Effector CD4-positive, alpha-beta T cell (primary cell): ENCODE measurements at places on chromosomes 5 and 9.

DNA sequence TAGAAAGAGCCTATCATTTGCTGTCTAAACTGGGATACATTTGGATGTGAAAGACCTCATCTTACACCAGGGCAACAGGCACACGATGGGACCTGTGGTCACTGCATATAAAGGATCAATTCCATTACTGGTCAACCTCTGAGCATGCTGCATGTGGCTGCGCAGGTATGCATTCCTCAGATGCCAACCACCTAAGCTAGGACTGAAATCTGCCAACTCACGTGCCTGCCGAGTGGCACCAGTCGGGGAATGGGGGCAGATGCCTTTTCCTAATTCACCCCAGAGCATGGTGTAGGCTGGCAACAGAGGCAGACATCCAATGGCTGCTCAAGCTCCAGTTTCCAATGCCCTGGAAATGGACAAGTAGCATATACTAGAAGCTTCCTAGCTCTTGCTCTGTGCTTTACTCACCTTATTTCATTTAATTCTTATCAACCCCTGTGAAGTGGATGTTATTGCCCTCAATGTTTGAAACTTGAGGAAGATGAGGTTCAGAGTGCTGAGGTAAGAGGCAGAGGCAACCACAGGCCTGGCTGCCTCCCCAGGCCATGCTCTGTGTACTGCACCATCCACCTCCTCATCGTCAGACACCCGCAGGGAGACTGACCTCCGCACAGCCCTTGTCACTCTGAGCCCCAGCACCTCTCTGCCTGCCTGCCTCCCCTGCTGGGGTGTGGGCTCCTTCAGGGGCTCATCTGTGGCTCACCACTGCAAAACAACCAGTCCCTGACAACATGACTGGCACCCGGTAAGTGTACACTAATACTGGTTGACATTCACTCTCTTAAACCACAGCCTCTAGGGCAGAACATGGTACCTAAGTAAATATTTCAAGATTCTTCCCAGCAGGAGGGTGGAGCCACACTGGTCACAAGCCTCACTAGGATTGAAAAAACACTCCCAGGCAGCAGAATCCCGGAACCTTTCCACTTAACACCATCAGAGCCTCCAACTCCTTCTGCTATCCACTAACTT lies 228.5 kb downstream of the CRB2 start:
- no peak for DNase-seq

- DNase-seq = no peak
Measured at GRCh38 chr9:99601571-99602111, 220.0 kb upstream of the NR4A3 start.

DNA sequence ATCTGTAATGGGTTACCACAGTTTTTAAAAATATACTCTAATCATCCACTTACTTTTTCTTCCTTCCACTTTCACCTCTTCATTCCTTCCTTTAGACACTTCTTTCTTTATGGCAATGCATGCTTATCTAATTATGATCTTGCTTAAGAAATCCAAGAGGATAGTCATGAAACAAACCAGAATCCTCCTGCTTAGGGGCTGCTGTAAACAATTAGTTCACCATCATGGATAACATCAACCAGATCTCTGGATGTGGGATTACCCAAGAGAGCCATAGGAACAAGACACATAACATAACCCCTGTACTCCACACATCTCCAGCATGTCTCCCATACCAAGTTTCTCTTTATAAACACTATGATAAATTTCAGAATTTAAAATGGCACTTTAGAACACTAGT lies 713.4 kb upstream of the PTPRD start:
- DNase-seq = no peak

DNA sequence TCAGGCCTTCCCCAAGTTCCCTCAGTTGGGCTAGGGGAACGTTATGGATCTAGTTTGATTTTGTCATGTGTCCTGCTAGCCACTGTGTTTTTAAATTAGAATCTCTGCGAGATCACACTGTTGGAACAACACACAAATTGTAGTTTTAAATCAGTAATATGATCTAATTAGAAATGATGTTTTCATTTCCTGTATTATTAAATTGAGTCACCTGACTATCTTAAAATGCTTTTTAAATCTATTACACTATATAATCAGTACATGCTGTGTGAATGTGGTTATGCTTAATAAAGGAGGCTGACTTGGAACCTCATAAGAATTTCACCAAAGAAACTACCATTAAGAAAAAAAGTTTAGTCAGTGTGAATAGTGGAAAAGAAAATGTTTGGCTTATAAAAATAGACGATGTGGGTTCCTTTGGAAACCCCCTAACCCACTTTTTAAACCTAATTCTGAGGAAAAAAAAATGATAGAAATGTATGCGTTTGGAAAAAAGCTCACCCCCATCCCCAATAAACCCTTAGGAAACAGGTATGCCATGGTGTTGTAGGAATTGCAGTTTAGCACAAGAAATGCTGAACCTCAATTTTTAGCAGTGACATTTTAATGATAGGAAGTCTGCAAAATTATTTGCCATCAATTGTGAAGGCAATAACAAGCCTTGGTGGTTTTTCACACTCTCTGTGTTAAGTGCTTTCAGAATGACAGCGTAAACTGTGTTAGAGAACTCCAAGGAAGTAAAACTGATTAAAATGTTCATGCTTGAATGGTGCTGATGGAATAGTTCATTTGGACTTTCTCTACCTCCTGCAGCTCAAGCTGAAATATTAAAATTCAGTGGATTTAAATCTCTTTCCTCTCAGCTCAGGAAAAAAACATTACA lies 59.0 kb downstream of the TLE4 start:
- DNase-seq = no peak

GRCh38 chr5:72010430-72010829 lies 96.8 kb upstream of the MAP1B start:
- no peak for DNase-seq

GRCh38 chr5:150179019-150179620 lies 10.7 kb upstream of the SLC6A7 start:
- DNase-seq = no peak

DNA sequence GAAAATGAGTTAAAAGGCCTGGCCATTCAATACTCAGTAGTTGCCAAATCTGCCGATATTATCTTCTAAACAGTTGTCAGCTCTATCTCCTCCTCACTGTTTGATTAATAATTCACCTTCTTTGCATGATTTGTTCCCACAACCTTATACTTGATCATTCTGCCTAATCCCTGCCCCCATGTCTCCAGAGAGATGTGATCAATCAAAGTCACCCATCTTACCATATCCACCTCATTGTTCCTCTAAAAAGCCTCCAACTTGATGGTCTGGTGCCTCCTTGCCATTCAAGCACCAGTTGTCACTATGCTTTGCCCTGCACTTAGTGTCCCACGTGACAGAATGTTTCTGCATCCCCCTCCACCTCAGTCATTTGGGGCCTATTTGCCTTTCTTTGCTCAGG lies 41.3 kb downstream of the KIAA1958 start:
- no peak for DNase-seq

DNA sequence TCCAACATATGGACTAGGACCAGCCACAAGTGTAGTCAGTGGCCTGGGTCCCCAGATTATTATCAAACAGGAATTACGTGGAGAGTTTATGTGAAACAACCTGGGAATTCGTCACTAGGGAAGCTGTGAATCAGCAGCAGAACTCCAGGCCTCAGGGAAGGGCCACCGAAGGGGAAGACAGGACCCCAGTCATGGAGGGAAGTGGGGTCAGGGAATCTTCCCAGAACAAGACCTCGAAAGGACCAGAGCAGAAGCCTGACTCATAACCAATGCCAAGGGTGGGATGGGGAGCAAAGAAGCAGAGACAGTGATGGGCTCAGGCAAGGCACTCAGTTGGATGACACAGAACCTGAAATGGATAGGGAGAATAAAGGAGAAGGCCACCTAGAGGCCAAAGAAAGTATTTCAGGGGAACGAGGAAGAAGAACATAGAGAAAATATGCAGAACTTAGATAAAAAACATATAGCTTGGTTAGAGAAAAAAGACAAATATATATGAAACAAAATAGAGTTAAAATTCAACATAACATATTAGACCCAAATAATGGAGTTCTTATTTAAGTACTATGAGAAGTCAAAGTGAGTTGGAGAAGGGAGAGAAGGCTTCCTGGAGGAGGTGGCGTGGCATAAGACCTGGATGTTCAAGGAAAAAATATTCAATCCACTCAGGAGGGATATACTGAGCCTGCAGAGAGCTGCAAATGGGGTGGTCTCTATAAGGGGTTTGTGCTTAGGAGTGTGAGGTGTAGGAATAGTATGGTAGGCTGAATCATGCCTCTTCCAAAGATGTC lies 66.7 kb upstream of the CAST start:
- no peak for DNase-seq

- DNase-seq = no peak
Measured at GRCh38 chr5:88746438-88746882, 136.5 kb downstream of the MEF2C start.

GRCh38 chr9:82680179-82680935 lies 382.6 kb downstream of the RASEF start:
- DNase-seq = no peak

- DNase-seq = no peak
Measured at GRCh38 chr9:79542735-79543620, 28.8 kb upstream of the TLE4 start.

- no peak for DNase-seq
Measured at GRCh38 chr5:73623901-73624404, 2.0 kb upstream of the ARHGEF28 start.

DNA sequence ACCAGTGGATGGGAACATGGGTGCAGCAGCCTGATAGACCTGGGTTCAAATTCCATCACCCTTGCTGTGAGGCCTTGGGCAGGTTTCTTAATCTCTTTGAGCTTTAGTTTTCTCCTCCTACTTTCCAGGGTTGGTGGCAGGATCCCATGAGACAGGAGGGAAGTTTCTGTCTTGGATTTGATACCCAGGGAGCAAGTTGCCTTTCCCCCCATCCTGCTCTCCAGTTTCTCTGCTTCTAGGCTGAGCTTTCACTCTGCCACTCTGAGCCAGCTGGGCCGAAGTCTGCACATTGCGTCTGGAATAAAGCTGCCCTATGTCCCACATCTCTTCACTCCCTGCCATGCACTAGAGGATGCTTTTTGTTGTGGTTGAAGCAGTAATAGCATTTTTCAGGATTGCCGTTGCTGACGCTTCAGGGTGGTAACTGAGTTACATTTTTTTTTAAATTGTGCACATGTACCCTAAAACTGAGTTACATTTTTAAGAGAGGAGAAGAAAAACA lies 40.5 kb upstream of the ANGPTL2 start:
- no peak for DNase-seq

DNA sequence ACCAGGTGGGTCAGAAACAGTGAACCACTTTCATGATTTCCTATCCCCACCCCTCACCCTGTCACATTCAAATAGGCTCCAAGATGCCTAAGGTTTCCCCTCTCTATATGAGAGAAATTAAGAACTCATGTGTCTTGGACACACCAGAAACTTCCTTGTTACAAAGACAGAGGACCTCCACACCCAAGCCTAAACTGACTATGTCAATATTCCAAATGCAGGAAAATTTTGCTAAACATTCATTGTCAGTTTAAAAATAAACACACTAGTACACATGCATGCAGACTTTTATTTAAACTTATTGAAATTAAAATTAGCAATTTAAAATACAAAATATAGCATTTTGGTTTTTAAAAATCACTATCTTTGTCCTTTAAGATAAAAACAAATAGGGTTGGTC lies 26.2 kb downstream of the SKIC3 start:
- DNase-seq = no peak

GRCh38 chr9:21833090-21833801 lies 30.8 kb downstream of the MTAP start:
- no peak for DNase-seq

DNA sequence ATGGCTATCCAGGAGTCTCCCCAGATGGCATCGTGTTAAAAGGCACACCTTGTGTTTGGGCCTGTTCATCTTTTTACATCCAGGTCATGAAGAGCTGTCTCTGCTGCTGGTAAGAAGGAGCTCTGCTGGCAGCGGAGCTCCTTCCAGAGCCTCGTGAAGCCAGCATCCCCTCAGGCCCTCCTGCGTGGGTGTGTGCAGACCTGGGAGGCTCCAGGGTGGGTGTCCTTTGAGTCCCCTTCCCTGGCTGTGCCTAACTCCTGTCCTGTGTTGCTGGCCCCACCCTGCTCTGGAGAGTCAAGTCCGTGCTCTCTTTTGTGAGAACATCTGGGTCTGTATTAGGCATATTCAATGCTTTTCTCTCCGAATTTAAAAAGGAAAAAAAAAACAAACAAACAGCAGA lies 149.6 kb upstream of the IRX2 start:
- no peak for DNase-seq

GRCh38 chr5:10562201-10563109 lies 1.4 kb upstream of the ANKRD33B start:
- DNase-seq = no peak

DNA sequence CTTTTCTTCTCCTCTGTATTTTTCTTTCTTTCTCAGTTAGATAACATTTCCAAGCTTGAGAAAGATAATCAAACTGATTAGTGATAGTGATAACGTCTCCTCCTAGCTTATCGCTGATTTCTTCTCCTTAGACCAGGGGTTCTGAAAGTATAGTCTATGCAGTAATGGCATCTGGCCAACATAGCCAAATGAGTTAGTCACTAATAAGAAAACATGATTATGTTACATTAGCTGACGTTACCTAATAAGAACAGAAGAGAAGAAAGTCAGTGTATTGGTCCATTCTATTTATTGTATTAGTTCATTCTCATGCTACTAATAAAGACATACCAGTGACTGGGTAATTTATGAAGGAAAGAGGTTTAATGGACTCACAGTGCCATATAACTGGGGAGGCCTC lies 111.2 kb downstream of the STRBP start:
- no peak for DNase-seq

- no peak for DNase-seq
Measured at GRCh38 chr9:92299116-92299515, 5.6 kb upstream of the IARS1 start.

DNA sequence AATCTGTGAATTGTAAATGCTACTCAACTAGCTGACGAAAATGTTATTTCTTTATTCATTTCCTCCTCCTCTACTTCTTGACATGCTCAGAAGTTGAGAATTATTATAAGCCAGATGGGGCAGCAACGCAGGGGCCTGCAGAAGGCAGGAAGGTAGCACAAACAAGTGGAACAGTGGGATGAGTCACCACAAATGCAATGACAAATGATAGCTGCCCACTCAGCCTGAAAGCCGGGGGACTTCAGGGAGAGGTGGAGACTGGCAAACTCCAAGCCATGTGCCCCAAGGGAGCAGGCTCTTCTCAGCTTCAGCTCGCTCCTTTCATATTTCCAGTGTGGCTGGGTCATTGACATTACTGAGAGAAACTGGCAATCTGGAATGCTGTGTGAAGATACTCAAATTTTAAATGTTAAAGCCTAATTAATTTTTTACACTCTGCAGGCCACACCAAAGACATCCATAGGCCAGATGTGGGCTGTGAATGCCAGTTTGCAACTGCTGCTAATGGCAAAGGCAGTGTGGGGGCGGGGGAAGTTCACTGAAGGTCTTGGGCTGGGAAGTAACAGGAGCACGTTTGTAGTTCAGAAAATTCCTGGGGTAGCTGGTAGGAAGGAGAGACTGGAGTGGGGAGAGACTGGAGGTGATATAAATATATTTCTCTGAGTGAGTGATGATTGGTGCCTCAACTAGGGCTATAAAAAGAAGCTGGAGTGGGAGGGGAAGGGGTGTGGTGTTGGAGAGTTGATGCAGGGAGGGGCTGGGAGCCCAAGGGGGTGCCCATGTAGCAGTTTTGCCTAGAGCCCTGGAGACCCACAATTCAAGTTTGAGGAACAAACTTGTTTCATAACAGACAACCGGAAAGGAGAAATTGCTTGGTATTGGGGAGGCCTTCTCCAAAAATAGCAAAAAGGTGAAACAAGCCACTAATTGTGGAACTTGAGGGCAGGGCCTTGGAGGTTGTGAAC lies 20.8 kb upstream of the ADRB2 start:
- no peak for DNase-seq

GRCh38 chr5:125894383-125894782 lies 528.8 kb upstream of the GRAMD2B start:
- no peak for DNase-seq

GRCh38 chr9:101792475-101792874 lies 54.0 kb upstream of the GRIN3A start:
- DNase-seq = no peak
